DMS53 (cell line): ENCODE measurements at places on chromosomes 3 and 15.

- DNase-seq: no peak
These were observed 126.7 kb upstream of the PRICKLE2 start for GRCh38 chr3:64351713-64352638.

GRCh38 chr3:105424412-105425152 lies 57.9 kb downstream of the ALCAM start:
- DNase-seq: no peak

DNA sequence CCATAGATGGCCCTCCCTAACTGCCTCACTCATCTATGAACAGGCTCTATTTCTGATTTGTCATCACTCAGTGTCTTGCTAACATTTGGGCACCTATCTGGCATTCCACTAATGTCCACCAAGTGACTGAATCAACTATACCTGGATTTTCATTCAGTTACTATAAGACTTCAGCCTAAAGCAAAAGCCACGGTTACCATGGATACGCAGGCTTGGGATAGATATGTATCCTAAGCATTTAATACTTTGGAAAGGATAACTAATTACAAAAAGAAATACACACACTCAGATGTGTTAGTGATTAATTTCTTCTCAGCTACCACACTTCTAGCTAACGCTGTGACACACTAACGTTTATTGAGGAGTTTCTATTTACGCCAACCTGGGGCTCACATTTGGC lies 899.5 kb upstream of the CFAP20DC start:
- no peak for DNase-seq

GRCh38 chr15:81088470-81089013 lies 45.5 kb upstream of the CFAP161 start:
- no peak for DNase-seq

DNA sequence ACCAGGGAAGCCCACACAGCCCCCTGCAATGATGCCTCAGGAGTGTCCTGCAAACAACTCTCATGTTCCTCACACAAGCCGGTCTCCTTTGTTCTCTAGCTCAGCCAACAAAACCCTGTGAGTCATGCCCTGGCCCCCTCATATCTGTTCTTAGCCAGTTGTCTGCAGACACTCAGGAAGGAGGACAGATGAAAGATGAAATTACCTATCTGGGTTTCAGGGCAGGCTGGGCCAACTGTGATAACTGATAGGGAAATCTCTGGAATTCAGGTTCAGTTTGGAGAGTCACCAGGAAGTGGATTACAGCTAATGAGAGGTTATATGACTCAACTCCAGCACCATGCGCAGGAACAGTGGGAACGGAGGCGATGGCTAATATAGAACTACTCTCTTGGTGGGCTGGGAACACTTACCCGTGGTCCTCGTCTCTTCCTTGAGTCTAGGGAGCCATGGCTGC lies 352.0 kb upstream of the ADAMTS9 start:
- peak; percentile 55 for DNase-seq

DNA sequence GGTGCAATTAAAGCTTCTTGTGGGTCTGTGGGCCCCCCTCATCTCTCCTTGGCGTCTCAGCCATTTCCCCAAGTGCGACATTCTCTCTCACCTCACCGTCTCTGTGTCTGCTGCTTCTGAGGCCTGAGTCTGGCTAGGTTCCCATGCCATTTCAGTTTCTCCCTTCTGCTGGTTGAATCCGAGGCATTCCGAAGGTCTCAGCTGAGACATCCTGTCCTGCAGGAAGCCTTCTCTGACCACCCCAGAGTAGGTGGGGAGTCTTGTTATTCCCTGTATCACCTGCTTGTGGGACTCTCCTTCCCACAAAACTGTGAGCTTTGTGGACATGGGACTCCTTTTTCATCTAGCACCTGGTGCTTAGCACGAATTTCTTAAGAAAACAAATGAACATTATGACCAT lies 78.3 kb downstream of the ASB7 start:
- no peak for DNase-seq

GRCh38 chr3:120092474-120092873 lies 1.8 kb downstream of the GSK3B start:
- peak; percentile 1 for DNase-seq

- DNase-seq: no peak
These were observed 202.2 kb upstream of the BHLHE40 start for GRCh38 chr3:4776980-4777581.

GRCh38 chr3:99810403-99810802 lies 7.3 kb upstream of the CMSS1 start:
- no peak for DNase-seq

- DNase-seq: no peak
These were observed 64.3 kb downstream of the IGF2BP2 start for GRCh38 chr3:185760550-185760949.
